ENCODE measurements at places on chromosomes 13 and 19. TPM values are rescaled to one million over a fixed set of nuclear protein-coding genes. Genes with fewer than 3 reads are reported as not detected.

Gene LMTK3
- 1.1 TPM for total RNA-seq

Gene ZNF211
- 17.2 TPM for total RNA-seq

Gene CYP4F11
- 2.6 TPM for total RNA-seq

Gene POSTN
- total RNA-seq, result 1.6 TPM

Gene TMEM145
- not detected for total RNA-seq

DNA sequence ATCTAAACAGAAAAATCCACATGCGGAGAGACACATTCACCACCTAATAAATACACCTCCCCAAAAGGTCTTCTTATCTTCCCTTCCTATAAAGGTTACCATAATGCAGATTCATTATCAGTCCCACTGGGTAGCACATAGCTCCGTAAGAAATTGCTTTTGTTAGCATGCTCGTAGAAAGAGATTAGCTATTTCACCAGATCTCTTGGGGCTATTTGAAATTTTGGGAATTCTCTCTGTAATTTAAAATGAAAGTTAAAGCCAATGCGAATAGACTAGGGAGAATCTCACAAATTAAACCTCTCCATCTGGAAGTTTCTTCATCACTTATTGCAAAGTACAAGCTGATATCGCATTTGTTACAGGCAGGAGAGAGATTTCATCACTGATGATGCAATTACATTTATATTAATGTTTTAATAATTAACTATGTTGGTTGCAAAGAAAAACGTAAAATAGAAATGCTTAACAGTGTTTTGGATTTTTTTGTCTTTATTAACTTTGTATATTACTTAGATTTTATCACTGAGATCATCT lies 12.9 kb upstream of the DACH1 start:
- DNase-seq, result no peak

DNA sequence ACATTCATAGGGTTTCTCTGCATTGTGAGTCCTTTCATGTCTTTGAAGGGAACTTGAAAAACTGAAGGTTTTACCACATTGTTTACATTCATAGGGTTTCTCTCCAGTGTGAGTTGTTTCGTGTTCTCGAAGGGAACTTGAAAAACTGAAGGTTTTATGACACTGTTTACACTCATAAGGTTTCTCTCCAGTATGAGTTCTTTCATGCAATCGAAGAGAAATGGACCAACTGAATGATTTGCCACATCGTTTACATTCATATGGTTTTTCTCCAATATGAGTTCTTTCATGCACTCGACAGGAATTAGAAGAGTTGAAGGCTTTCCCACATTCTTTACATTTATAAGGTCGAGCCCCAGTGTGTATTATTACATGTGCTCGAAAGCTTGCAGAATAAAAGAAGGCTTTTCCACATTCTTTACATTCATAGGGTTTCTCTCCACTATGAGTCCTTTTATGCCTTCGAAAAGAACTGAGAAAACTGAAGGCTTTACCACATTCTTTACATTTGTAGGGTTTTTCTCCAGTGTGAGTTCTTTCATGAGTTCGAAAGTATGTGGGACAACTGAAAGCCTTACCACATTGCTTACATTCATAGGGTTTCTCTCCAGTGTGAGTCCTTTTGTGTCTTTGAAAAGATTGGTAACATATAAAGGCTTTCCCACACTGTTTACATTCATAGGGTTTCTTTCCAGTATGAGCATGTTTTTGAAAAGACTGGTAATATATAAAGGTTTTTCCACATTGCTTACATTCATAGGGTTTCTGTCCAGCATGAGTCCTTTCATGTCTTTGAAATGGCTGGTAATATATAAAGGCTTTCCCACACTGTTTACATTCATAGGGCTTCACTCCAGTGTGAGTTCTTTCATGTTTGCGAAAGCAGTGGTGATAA lies 20.7 kb downstream of the ZNF14 start:
- no peak for DNase-seq

GRCh38 chr19:54160182-54160811 lies 776 bp upstream of the LENG1 start:
- DNase-seq, result no peak

- DNase-seq, result peak; percentile 93
These were observed 151.2 kb downstream of the DIAPH3 start for GRCh38 chr13:60012488-60012887.

- no peak for DNase-seq
These were observed 3.3 kb upstream of the ZNF880 start for GRCh38 chr19:52366414-52366824.

- no peak for DNase-seq
These were observed 490.8 kb downstream of the PCDH20 start for GRCh38 chr13:60924856-60925255.

GRCh38 chr13:89061821-89062220 lies 1390.7 kb downstream of the SLITRK5 start:
- DNase-seq, result no peak

- no peak for DNase-seq
These were observed 14.8 kb downstream of the EPSTI1 start for GRCh38 chr13:42977219-42977659.
